ENCODE measurements at places on chromosomes 12 and 14.

GRCh38 chr12:96077081-96077480 is 41.7 kb upstream of the LTA4H start:
- DNase-seq: no peak

- no peak for DNase-seq
Observed at GRCh38 chr12:12724421-12725085, 7.4 kb downstream of the CDKN1B start.

DNA sequence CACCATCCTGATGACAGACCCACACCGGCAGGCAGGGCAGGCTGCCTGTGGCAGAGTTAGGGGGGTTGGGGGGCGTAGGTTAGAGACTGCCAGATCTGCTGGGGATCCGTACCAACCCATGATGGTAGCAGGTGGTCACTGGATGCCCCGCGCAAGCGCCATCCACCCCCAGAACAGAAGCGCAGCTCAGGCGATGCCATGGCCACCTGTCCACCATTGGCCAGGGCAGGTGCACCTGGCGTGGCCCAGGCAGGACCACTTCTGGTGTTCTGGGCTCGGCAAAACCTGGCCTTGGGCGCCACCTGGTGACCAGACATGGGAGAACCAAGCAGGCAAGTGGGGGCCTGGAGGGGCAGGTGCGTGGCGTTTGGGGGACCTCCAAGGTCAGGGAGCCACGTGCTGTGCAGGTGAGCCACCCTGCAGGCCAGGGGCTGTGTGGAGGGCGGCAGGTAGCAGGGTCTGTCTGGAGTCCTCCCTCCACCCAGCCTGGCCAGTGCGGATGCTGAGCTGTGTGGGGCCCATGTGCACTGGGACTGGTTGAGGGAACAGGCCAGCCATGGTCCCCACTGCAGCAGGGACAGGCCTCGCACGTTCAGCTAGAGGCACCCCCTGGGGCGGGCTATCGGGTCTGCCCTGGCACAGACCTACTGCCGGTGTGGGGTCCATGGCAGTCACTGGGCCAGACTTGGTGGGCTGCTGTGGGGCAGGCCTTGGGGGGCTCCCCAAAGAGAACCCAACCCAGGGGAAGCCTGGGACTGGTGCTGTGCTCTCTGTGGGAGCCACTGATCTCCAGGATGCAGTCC is 15.6 kb downstream of the BAG5 start:
- DNase-seq: no peak

GRCh38 chr12:119012179-119012578 is 30.8 kb downstream of the SRRM4 start:
- DNase-seq: no peak

GRCh38 chr14:74905595-74906142 is 17.4 kb downstream of the RPS6KL1 start:
- no peak for DNase-seq

- DNase-seq: no peak
Observed at GRCh38 chr14:68612049-68612448, 180.8 kb downstream of the ZFP36L1 start.

- no peak for DNase-seq
Observed at GRCh38 chr12:101889211-101889752, 11.9 kb downstream of the DRAM1 start.

GRCh38 chr12:12715128-12715458 is 2.1 kb upstream of the CDKN1B start:
- DNase-seq: no peak

DNA sequence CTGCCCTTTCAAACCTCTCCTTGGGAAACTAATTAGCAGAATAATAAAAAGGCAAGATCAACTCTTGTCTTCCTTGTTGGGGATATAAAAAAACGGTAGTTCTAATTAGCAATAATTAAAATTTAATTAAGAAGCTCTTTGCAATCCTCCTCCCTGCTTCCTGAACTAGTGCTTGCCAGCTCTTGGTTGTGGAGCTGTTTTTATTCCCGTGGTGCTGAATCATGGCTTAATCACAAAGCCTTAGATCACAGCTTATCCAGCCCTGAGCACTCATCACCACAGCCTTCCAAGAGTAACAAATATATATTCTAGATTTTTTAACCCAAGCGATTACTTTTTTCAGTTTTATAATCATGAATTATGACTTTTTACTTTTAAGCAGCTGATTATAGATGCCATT is 63.2 kb upstream of the INSM2 start:
- DNase-seq: no peak

- no peak for DNase-seq
Observed at GRCh38 chr12:527241-527640, 67.5 kb downstream of the B4GALNT3 start.

- DNase-seq: no peak
Observed at GRCh38 chr12:37672655-37673260, 643.8 kb upstream of the ALG10B start.

DNA sequence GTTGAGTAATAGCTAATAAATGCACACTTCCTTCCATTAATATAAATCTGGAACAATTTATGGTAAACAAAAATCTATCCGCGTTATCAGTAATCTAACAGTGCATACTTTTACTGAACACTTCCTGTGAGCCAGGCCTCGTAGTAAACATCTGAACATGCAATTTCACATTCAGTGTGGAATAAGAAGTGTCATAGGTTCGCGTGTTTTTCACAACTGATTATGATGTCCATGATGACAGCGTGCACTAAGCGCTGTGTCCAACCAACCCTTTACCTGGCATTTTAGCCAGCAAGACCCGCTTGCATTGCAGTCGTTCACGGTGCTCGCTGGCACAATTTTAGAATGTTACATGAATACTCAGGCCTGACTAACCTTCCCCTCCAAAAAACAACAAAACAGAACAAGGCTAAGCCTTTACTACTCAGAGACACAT is 2.1 kb downstream of the PNMA1 start:
- no peak for DNase-seq

DNA sequence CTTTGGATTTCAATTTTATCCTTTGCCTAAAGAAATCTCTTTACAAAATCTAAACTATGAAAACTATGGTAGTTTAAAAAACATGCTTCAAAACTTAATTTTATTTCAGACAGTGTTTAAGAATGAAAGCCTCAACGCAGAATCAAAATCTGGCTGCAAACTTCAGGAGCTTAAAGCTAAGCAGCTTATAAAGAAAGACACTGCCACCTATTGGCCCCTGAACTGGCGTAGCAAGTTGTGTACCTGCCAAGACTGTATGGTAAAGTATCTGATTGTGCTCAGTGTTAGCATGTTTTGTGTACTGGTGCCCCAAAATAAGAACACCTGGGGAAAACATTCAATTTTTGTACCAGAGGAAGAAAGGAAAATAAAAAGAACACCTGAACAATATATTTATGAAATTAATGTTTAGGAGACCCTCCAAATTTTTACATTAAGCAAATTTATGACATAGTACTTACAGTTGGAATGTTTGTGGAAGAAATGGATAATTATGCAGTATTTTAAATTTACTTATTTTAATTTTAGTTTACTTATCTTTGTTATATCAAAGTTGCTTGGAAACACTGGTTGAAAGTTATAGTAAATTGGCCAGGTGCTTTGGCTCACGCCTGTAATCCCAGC is 12.2 kb downstream of the UBR7 start:
- DNase-seq: no peak

DNA sequence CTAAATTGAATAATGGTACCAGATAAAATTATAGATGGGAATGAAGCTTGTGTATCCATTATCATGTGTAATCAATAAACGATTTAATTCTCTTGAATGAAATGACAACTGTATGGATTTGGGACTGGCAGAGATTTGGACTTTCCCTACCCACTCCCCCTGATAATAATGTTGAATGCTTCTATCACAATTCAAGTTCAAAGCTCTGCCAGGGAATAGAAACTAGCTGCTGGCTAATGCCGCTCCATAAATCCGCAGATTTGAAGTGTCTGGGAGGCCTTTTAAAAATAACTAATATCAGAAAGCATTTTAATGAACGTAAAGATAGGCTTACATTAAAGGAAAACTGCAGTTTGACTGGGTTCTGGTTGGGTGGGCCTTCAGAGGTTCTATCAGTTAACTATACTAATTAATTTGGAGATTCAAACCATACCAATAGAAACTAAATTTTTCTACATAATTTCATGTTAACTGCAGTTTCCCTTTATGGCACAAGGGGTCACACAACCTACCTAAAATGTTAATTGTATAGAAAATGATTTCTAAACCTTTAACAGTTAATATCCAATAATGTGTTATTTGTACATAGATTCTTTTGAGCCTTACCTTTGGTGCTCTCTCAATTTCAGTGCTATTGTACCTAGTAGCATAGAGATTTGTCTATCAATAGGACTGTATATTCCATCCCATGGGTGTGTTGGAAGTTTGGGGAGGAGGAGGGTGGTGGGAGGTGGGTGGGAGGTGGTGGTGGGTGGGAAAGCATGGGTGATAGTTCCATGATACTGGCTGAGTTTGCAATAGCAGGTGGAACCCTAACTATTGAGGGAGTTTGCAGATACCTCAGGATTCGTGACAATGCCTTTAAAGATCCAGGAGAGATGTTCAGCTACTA is 4.9 kb downstream of the HNRNPA1 start:
- no peak for DNase-seq

DNA sequence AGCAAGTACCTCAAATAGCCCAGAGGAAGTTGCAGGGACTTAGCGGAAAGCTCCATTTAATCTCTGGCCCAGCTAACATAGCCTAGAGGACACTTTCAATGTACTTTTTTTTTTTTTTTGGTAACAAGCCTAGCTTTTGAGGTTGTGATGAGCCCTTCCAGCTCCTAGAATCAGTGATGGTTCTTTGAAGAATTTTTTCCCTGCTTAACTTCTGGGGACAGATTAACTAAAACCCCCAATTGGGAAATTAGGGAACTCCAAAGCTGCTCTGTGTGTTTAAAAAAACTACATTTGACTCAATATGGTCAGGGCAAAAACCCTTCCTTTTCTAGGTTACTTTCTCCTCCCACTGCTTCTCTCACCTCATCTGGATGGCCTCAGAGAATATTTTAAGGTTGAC is 23.9 kb upstream of the ITGA5 start:
- no peak for DNase-seq

DNA sequence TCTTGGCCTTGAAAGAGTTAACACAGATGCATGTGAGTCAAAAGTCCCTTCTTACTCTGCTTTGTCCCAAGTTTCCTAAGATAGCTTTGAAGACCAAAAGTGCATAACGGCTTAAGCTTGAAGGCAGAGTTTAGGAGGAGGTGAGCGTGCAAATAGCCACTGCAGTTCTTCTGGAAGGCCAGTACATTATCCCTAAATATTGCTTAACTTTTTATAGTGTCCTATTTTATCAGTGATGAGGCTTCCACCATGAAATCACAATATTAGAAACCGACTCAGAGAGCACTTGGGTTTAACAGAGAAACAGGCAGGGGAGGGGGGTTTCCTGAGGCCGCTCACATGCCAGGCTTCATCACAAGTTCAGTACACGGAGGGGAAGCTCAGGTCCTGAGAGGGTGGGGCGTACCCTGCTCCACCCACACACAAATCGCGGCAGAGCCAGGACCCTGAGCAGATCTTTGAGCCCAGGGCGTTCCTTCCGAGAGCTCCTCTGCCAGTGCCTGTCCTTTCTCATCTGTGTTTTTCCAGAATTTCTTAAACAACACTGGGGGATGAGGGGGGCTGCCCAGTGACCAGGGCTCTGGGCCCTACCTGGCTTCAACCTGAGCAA is 26.8 kb upstream of the BDKRB2 start:
- no peak for DNase-seq

DNA sequence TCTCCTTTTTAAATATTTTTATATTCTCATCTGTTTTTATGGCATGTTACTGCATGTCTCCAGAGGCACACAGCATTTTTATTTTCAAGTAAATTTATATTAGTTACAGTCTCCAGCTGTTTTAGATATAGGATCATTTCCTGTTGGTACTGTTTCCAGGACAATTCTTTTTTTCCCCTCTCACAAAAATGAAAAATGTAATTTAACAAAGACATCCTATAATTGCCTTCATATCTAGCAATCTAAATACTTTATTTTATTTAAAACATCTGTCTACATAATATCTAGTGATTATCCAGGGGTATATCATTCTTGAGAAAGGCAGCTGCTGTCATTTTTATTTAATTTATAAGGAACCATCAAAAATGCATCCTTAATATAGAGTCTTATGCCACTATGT is 272.4 kb upstream of the NPAS3 start:
- no peak for DNase-seq

DNA sequence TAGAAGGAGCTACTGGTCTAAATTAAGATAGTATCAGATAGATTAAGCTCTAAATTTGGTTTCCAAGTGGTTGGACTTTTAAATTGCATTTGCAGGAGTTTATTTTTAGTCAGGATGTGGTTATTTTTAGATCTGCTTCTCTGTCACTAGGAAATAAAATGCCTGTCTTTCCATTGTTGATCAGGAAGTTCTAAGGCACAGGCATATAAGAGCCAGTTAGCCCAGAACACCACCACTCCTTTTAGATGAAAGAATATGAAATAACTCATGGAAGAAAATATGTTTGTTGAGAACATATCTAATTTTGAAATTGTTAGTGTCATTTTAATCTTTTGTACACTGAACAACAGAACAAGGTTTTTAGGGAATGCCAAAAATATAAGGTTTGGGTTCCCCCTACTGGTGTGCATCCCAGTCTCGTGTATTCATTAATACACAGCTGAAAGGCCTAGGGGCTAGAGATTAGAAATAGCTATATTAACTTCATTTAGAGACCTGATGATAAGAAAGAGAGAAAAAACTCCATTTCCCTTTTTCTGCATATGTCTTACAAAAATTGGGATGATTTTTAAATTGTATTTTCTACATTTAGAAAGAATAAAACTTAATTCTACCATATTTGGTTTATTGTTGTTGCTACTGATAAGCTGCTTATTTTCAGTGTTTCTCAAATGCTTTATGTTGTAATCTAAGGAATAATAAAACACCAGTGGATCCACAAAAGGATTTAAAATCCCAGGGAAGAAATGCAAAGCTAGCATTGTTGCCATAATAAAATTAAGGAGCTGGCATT is 67.2 kb downstream of the RIC8B start:
- no peak for DNase-seq

DNA sequence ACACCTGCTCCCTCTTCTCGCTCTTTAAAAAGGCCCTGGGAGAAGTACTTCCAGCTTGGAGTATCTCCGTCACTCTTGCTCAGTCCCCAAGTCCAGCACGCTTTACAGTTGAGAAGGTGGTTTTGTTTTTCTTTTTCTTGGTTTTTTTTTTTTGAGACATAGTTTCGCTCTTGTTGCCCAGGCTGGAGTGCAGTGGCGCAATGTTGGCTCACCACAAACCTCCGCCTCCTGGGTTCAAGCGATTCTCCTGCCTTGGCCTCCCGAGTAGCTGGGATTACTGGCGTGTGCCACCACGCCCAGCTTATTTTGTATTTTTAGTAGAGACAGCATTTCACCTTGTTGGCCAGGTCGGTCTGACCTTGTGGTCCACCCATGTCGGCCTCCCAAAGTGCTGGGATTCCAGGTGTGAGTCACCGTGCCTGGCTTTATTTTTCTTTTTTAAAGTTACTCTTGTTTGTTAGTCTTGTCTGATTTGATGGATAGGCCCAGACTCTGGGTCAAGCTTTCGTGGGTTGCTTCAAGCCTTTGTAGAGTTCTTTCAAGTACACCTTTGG is 1.9 kb downstream of the TDRD9 start:
- DNase-seq: no peak
